ENCODE measurements at places on chromosomes 11 and 22.

GRCh38 chr11:11864803-11865202 lies 23.0 kb downstream of the USP47 start:
- DNase-seq = no peak

DNA sequence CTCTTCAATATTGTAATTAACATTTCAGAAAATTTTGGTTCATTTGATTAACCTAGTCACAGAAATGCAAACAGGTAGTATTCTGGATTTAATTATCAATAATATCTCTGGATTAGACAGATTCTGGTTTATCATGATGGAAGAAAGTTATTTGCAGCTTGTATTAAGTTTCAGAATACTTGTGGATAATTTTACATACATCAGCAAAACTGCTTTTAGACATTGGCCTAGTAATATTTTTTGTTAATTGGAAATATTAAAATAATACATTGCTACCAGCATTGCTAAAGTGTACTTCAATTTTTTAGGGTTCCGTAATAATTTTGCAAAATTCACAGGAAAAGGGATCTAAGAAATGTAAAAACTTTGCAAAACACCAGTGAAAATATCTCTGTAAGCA lies 3.8 kb upstream of the OR5D14 start:
- DNase-seq = no peak

DNA sequence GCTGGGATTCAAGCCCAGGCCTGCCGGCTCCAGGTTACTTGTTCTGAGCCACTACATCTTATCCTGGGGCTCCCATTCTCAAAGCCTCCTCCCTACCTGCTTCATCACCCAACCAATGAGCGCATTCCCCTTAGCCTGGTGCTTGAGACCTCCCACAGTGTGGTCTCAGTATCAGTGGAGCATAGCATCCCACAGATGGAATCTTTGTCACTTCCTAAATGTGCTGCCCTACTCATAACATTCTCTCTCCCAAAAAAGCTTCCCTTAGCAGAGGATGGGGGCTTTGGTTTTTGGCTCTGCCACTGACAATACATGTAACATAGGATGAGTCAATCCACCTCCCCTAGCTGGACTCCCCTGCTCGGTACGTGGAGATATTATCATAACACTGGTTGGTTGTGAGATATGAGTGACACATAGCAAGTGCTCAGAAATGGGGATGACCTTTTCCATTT lies 28.8 kb downstream of the TEAD1 start:
- no peak for DNase-seq

- DNase-seq = no peak
Observed at GRCh38 chr11:119529063-119529845, 106.3 kb upstream of the THY1 start.

DNA sequence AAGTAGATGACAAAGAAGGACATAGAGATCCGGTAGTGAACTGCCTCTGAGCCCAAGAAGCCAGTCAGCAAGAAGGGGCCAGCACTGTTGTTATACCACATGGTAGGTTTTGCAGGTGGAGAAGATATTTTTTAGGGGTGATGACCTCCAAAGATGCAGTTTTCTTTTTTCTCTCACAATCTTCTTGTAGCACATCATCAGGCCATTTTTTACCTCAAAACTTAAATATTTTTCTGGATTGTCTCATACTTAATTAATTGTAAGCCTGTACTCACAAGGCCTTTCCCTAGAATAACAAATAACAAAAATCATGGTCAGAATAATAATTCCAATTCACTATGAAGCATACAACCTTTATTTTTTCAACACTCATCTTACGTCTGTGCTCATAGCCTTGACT lies at the start of gene OR51B4:
OR51B4 (minus strand) TSS at position 101 of the 400 bp plus-strand sequence; CDS start at position 101, 0 bp downstream.
- DNase-seq = no peak

DNA sequence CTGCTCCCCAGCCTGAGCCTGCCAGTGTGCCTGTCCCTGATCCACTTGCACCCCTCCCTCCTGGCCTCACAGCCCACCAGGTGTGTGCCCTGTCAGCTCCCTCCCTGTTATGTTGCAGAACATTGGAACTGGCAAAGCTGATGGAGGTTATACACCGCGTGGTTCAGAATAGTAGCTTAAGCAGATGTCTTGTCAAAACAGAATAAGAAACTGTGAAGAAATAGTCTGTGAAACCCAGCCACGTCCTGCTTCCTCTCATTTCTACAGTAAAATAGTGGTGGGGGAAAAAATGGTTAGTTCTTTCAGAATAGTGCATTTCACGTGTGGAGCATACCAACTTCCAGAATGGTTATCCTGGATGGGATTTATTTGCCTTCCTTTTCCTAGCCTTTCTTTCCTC lies 161.2 kb upstream of the NAV2 start:
- no peak for DNase-seq

DNA sequence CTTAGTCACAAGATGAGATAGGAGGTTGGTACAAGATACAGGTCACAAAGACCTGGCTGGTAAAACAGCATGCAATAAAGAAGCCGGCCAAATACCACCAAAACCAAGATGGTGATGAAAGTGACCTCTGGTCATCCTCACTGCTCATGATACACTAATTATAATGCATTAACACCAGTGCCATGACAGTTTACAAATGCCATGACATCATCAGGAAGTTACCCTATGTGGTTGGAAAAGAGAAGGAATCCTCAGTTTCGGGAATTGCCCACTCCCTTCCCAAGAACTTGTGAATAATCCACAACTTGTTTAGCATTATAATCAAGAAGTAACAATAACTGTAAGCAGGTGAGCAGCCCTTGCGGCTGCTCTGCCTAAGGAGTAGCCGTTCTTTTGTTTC lies 408.5 kb upstream of the RAG2 start:
- DNase-seq = no peak

GRCh38 chr22:17866127-17866526 lies 91.9 kb upstream of the BID start:
- DNase-seq = no peak

DNA sequence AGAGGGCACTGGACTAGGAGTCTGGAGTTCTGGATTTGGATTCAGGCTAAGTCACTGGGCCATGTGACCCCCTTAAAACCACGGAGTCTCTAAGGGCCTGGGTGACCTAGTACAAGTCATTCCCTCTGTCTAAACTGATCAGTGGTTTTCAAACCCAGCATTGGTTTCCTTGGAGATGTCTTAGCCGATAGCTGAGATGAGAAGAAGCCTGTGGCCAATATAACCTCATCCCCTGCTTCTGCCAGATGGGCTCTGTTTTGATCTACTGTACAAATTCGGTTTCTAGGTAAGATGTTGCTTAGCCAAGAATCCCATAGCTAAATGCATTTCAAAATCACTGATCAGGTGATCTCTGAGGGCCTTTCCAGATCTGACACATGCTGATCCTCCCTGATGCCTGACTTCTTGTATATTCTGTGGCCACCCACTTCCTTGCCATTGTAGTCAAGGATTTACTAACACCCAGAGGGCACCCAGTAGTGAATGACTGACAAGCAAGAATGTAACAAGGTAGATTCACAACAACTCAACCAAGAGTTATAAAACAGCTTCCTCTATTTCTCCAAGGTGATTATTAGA lies 53.1 kb downstream of the GALNT18 start:
- DNase-seq = no peak

GRCh38 chr11:121451178-121451985 lies 732 bp upstream of the SORL1 start:
- DNase-seq = peak; percentile 51

DNA sequence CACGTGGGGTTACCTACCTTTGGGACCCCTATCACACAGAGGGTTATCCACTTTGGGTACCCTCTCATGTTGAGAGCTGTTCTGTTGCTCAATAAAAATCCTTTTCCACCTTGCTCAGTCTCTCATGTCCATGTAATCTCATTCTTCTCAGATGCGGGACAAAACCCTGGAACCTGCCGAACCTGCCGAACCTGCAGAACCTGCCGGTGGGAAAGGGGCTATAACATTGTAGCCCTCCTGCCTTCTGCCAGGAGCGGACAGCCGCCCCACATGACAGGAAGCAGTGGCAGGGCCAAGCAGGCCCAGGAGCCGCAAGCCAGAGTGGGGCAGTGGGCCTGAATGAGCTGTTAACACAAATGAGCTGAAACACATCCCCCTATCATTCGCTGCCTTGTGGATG lies 18.1 kb downstream of the NPAT start:
- no peak for DNase-seq

DNA sequence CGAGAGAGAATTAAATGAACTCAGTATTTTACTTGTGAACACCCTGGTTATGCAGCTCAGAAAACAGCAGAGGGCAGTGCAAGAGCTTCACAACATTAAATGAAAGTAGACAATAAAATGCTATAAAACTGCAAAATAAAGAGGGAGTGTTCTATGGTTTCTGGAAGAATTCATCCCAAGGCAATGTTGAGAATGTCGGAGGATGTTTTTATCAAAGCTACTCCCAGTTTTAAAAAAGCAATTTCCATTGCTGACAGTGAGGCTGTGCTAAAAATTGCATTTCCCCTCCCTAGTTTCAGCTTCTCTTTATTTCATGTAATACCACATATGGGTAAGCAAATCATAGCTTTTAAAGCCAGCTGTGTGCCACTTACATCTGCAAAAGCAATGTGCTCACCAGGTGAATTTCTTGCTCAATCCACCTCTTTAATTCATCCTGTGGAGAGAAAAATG lies 296.8 kb downstream of the RAB38 start:
- DNase-seq = no peak

- DNase-seq = no peak
Observed at GRCh38 chr11:112881461-112881860, 79.8 kb upstream of the NCAM1 start.

DNA sequence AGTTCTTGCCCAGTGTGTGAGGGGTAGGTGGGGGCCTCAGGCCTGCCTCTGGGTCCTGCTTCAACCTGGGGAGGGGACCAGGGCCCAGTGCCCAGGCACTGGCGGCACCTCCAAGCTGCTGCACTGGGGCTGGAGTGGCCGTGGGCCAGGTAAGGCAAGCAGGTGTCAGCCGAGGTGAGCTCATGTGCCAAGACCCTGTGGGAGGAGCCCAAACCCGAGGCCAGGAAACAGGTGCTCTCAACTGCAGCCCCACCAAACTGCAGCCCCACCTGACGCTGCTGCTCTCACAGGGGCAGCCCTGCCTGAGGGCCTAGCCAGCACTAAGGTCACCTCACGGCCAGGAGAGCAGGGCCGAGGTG lies 18.1 kb upstream of the GNB1L start:
- peak; percentile 2 for DNase-seq

DNA sequence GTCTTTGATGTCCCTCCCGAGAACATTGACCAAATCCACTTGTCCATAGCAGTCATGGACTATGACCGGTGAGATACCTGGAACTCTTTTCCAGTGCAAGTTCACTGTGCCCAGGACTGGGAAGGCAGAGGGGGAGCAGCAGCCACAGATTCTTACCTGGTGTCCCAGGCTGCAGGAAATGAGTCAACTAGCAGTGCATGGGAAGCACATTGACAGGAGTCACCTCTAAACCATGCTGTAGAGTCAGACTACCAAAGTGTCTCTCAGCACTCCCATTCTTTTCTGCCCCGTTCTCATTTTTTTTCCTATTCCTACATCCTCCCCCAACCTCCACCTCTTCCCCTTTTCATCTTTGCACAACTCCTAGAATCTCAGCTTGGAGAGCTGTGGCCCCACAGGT lies 67.2 kb upstream of the OLFML1 start:
- no peak for DNase-seq

DNA sequence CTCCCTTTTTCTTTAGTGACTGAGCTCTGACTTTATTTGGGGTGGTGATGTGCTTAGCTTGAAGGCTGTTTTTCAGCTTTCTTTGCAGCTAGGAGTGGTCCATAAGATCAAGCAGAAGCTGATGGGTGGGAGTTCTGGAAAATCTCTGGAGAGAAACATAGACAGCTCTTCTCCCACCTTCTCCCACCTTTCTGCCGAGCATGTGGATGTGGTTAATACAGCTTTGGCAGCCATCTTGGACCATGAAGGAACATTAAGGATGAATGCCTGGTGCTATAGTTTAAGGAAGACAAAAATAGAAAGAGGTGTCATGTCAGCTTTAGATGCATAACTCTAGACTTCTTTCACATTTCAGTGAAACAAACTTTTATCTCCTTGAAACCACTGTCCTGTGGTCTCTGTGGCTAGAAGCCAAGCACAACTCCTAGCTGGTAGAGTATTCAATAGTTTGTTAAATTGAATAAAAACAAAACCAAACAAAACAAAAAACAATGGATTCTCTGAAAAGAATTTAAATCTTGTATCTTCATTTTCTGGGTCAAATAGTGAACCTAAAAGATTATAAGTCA lies 203.6 kb upstream of the SESN3 start:
- DNase-seq = no peak

DNA sequence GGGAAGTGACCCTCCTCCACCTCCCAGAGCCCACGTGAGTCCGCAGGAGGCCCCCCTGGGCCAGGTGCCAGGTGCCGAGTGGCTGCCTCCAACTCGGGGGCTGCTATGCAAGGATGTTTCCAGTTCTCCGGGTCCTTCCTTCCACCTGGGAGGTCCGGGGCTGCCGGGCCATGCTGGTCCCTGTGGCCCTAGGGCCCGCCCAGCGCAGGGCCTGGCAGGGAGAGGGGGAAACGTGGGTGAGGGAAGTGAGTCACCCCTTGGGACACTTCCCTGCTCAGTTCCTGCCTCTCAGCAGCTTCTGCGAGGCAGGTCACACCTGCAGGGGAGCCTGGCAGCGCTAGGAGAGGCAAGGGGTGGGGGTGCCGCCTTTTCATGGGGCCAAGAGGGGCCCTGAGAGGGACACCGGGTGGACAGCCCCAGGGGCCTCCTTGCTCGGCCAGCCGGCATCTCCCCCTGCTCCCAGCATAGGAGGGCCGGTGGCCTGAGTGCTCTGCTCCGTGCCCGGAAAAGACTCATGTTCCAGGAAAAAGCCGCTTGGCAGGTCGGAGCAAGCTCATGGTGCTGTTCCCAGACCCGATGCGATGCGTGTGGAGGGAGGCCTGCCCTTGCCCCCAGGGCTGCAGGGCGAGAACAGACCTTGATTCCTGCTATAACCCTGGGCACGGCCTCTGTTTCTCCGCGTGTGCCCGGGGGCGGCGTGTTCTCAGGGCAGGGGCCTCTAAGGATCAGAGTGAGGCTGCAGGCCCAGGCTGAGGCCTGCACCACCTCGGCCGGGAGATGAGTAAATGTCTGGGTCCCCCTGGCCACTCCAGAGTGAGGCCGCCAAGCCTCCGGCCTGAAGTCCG lies 30.3 kb upstream of the WNT7B start:
- DNase-seq = no peak

GRCh38 chr11:125343718-125344131 lies 152.3 kb downstream of the FEZ1 start:
- no peak for DNase-seq

- no peak for DNase-seq
Observed at GRCh38 chr11:24391167-24391566, 105.7 kb upstream of the LUZP2 start.

DNA sequence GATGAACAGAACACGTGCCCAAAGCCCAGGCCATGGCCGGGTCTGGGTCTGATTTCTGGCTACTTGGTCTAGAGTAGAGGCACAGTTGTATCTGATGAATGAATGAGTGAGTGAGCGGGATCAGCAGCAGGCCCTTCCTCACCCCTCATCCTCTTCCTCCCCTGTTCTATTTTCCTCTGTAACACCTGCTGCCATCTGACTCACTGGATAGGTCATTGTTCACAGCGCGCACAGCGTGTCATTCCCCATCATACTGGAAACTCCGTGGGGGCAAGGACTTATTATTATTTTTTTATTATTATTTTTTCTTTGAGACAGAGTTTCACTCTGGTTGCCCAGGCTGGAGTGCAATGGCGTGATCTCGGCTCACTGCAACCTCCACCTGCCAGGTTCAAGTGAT lies 13.9 kb downstream of the NCF4 start:
- DNase-seq = no peak
